MCF 10A (cell line): ENCODE measurements at places on chromosomes 1 and 21. TPM values are rescaled to one million over a fixed set of nuclear protein-coding genes. Genes with fewer than 3 reads are reported as not detected.
A peak's percentile ranks its signal among the peaks of the same experiment; 100 is the strongest.

DNA sequence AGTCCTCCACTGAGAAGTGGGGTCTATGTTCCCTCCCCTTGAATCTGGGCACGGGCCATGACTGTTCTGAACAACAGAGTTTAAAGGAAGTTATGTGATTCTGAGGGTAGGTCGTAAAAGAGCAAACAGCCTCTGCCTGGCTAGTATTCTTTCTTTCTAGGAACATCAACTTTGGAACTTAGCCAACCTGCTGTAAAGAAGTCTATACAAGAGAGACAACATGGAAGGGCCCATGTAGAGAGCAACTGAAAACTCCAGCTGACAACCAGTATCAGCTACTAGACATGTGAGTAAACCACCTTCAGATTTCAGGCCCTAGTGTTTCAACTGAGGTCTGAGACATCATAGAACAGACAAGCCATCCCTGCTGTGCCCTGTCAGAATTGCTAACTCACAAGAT, 7.5 kb downstream of the SELENOF start:
- peaks cover 49% of the 10 kb centered on the region for H3K36me3 ChIP-seq
- no peaks in the 10 kb centered on the region for H3K27me3 ChIP-seq
- no peak overlapping the region for H3K27ac ChIP-seq
- H3K4me1 ChIP-seq = peaks cover 23% of the 10 kb centered on the region
- DNase-seq = no peak
- H3K4me3 ChIP-seq = no peak overlapping the region

- peaks cover 19% of the 10 kb centered on the region for H3K4me1 ChIP-seq
- no peak overlapping the region for H3K27ac ChIP-seq
- H3K27me3 ChIP-seq = no peaks in the 10 kb centered on the region
- peaks cover 15% of the 10 kb centered on the region for H3K36me3 ChIP-seq
- H3K4me3 ChIP-seq = no peak overlapping the region
Measured at GRCh38 chr1:77671836-77672235, 10.6 kb downstream of the ZZZ3 start.

GRCh38 chr1:166999075-166999474, 10.0 kb downstream of the MAEL start:
- no peak overlapping the region for H3K4me3 ChIP-seq
- H3K27me3 ChIP-seq = peaks cover 56% of the 10 kb centered on the region
- no peaks in the 10 kb centered on the region for H3K36me3 ChIP-seq

GRCh38 chr1:6523566-6523965, 30.7 kb downstream of the NOL9 start:
- peaks cover 58% of the 10 kb centered on the region for H3K36me3 ChIP-seq
- no peak overlapping the region for H3K4me3 ChIP-seq
- no peak overlapping the region for H3K27ac ChIP-seq
- H3K4me1 ChIP-seq = peaks cover 24% of the 10 kb centered on the region
- peak; percentile 64 for DNase-seq
- H3K27me3 ChIP-seq = no peaks in the 10 kb centered on the region

GRCh38 chr1:86515597-86515996, 31.3 kb upstream of the CLCA4 start:
- no peak overlapping the region for H3K27ac ChIP-seq
- no peaks in the 10 kb centered on the region for H3K36me3 ChIP-seq
- DNase-seq = peak; percentile 64
- H3K27me3 ChIP-seq = no peaks in the 10 kb centered on the region

DNA sequence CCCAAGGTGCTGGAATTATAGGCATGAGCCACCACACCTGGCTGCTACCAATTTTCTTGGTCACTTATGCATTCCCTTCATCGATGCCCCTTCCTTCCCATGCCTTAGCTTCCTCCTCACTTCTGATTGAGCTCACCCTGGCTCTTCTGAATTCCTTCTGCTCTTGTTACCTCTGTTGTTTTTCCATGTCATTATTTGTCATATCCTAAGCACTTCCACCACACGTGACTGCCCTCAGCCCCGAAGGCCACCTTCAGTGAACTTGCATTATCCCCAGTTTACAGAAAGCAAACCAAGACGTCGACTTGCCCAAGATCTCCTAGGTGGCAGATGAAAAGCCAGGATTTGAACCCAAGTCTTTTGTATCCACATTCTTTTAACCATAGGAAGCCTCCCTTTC, 30.7 kb downstream of the CA6 start:
- DNase-seq = no peak
- H3K27me3 ChIP-seq = no peaks in the 10 kb centered on the region
- no peaks in the 10 kb centered on the region for H3K36me3 ChIP-seq
- no peak overlapping the region for H3K27ac ChIP-seq
- peaks cover 19% of the 10 kb centered on the region for H3K4me1 ChIP-seq

DNA sequence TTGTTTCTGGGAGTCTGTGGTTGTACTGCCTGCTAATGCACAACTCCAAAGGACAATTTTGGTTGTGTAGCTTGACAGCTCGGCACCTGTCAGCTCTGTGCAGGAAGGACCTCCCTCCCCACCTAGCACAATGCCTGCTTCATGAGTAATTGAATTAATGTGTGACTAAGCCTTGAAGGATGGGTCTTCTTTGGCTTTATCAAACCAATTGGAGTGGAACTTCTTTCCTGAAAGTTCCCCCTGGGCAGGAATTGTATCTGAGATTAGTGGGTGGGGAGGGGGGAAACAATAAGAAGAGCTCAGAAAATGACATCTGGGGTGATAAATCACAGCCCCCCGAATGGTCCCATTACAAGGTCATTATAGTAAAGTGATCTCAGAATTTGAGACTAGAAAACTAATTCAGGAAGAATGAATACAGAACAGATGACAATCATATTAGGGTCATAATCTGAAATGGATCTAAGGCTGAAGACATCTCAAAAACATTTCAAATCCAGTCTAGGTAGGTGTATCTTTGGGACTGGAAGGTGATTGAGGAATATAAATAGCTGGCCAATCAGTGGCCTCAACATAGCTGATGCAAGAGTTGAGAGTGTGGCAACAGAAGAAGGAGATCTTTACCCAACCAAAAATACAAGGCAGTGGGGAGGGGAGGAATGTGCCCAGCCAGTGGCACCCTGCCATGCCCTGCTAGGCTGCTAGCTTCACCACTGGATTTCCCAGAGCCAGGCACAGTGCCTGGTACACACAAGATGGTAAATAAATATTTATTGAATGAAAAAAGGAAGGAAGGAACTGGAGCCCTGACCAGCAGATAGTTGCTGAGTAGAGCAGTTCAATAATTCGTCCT, 10.1 kb upstream of the SESN2 start:
- H3K4me1 ChIP-seq = peaks cover 35% of the 10 kb centered on the region
- H3K4me3 ChIP-seq = peak overlapping the region; percentile 47
- H3K27ac ChIP-seq = peak overlapping the region; percentile 84
- H3K27me3 ChIP-seq = no peaks in the 10 kb centered on the region

The S100A10 gene
- total RNA-seq = 1,693 and 1,694 TPM in 2 replicates

- H3K27me3 ChIP-seq = no peaks in the 10 kb centered on the region
- H3K4me1 ChIP-seq = no peaks in the 10 kb centered on the region
- no peak overlapping the region for H3K4me3 ChIP-seq
- H3K36me3 ChIP-seq = no peaks in the 10 kb centered on the region
Measured at GRCh38 chr21:40972151-40972550, 125.2 kb upstream of the DSCAM start.

DNA sequence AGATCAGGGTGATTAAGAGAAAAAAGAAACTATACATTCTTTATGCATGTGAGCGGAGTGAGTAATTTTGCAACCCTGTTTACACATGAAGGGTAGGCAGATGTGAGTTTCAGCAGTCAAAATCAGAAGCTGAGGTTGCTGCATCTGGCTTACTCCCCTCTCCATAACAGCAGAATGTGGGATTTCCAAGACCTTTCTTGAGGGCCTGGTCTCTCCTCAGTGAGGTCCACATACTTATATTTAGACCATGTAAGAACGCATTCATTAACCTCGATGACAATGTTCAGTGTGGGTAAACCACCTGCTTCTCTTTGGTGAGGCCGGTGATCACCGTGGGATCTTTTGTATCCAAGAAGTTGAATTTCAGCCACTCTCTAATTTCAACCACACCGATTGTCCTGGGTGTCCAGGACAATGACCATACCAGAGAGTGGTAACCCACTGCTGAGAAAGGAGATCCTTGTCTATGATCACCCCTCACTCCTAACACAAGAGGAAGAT, 18.7 kb upstream of the RAP1A start:
- no peak overlapping the region for H3K27ac ChIP-seq
- H3K4me1 ChIP-seq = peaks cover 23% of the 10 kb centered on the region
- DNase-seq = no peak

- peaks cover 17% of the 10 kb centered on the region for H3K36me3 ChIP-seq
- H3K27ac ChIP-seq = no peak within 1 kb of the TSS
- H3K4me3 ChIP-seq = no peak within 1 kb of the TSS
Measured at GRCh38 chr1:161069731-161070270, at the start of gene ARHGAP30. TSS of gene ARHGAP30 (minus strand) at chr1:161069891. CDS start at chr1:161069624, 267 bp downstream.

The PRR9 gene
- total RNA-seq = not detected in 2 replicates

GRCh38 chr1:101410048-101410878, 173.4 kb downstream of the S1PR1 start:
- no peak for DNase-seq
- H3K27ac ChIP-seq = no peak overlapping the region
- H3K36me3 ChIP-seq = no peaks in the 10 kb centered on the region
- no peak overlapping the region for H3K4me3 ChIP-seq
- H3K4me1 ChIP-seq = no peaks in the 10 kb centered on the region
- H3K27me3 ChIP-seq = peaks cover 67% of the 10 kb centered on the region

DNA sequence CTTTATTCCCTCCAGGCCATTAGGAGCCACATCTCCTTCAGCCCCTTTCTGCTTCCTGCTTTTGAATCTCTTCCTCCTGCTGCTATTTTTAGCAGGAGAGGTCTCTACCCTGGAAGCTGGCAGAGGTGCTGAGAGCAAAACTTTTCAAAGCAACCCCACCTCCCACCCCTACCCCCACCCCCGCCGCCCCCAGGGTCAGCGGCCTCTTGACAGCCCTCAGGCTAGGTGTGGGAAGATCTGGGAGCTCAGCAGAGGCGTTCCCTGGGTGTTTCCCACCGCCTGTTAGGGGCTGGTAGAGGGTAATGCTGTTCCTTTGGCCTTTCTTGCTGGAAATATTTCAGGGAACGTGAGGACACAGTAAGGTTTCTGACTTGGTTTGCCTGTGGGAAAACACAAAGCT, 112.5 kb upstream of the CACHD1 start:
- H3K27ac ChIP-seq = no peak overlapping the region
- H3K4me1 ChIP-seq = no peaks in the 10 kb centered on the region

DNA sequence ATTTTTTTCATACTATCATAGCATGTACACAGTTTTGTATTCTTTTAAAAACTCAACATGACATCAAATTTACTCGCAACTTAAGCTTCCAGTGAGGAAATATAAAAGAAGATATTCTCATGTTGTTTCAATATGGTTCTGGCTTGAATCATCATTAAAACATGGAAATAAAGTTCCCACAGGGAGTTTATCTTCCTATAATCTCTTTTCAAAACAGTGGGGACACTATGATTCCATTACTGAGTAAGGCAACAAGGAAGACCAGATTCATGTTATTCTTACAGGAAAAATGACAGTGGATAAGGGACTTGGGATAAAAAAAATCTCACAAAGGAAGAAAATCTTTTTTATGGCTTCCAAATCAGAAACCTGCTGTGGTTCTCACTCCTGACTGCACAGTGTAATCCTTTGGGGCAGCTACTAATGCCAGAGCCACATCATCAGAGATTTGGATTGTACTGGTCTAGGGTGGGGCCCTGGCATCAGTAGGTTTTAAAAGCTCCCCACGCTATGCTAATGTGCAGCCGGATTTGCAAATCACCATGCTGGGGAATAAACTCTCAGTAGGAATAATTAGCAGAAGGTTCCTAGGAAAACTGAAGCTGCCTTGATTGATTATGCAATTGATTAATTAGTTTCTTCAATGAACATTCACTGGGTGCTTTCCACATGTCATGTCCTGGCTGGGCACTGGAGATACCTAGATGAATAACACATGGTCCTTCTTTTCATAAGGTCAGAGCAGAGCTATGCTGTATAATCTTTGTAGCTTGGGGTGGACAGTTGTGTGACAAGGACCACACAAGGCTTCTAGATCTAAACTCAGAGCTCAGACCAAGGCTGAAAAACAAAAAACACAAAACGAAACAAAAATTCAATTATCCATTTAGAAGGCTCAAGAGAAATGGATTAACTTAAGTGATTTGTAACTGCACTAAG, 71.1 kb upstream of the C8B start:
- H3K4me3 ChIP-seq = no peak overlapping the region
- no peak for DNase-seq
- no peaks in the 10 kb centered on the region for H3K36me3 ChIP-seq
- no peak overlapping the region for H3K27ac ChIP-seq
- no peaks in the 10 kb centered on the region for H3K27me3 ChIP-seq

DNA sequence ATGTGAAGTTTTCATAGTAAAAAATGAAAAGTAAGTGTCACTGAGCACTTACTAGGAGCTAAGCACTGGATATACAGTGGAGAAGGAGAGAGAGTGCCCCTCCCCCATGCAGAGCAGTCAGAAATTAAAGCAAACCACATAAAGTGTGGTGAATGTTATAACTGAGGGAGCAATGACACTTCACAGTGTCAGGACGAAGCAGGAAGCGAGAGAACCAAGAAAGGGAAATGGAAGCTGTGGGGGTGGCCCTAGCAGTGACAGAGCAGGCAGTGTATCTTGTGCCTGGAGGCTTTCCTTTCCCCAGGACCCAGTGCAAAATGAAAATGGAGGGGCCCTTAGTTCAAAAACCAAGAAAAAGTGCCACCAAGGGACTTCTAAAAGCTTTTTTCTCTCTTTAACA, 21.5 kb upstream of the RCAN3 start:
- H3K27me3 ChIP-seq = no peaks in the 10 kb centered on the region
- no peak for DNase-seq
- no peaks in the 10 kb centered on the region for H3K4me1 ChIP-seq
- H3K36me3 ChIP-seq = no peaks in the 10 kb centered on the region
- H3K4me3 ChIP-seq = no peak overlapping the region

The C1QTNF12 gene
- 1.5 and 3.3 TPM in 2 replicates for total RNA-seq

- no peak overlapping the region for H3K27ac ChIP-seq
- DNase-seq = no peak
- peaks cover 44% of the 10 kb centered on the region for H3K27me3 ChIP-seq
- no peak overlapping the region for H3K4me3 ChIP-seq
Measured at GRCh38 chr1:204802401-204803175, 68.1 kb upstream of the NFASC start.

The ANP32E gene
- total RNA-seq = 56.5 and 67.3 TPM in 2 replicates

DNA sequence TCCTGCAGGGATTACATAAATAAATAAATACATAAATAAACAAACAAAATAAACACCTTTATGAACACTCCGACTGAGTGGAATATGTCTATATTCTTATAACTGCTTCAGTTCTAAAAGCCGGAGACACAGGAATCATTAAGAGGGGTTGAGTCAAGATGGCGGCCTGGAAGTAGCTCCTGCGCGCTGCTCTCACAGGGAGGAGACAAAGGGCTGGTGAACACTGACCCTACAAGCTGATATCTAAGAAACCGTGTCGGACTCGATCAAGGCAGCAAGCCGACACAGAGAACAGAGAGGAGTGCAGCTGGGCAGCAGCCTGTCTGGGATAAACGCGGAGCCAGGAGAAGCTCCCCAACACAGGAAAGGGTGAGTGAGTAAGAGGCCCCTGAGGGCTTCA, 1098.6 kb upstream of the NCAM2 start:
- H3K36me3 ChIP-seq = no peaks in the 10 kb centered on the region
- no peak overlapping the region for H3K4me3 ChIP-seq
- H3K27me3 ChIP-seq = no peaks in the 10 kb centered on the region
- no peak overlapping the region for H3K27ac ChIP-seq
- no peaks in the 10 kb centered on the region for H3K4me1 ChIP-seq
- no peak for DNase-seq
